ENCODE measurements at places on chromosomes 6 and 20.

DNA sequence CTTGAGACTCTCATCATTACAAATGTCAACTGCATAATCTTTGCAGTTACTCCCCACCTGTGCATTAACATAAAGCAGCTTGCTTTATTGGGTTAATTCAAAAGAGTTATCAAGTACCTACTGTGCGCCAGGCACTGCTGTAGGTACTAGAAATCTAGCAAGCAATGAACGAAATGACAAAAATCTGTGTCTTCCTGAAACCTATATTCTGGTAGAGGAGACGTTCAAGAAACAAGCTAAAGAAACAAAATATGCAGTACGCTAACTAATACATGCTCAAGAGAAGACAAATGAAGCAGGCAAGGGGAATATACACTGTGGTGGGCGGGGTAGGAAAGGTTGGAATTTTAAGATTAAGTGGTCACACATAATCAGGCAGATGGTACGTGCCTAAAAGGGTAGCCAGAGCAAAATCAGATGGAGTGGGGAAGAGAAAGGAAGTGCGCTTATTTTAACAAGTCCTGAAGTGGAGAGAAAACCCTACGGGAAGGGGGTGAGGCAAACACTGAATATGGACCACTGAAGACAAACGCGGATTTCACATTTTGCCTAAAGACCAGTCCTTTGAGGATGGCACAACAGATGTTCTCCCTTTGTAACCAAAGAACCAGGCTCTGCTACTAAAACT lies 1.2 kb downstream of the ELOVL2 start:
- DNase-seq: no peak
- H3K27ac ChIP-seq: no peak overlapping the region
- H3K4me1 ChIP-seq: no peaks in the 10 kb centered on the region
- no peaks in the 10 kb centered on the region for H3K36me3 ChIP-seq
- H3K4me3 ChIP-seq: peak overlapping the region; percentile 63

- H3K27me3 ChIP-seq: no peaks in the 10 kb centered on the region
- no peak overlapping the region for H3K27ac ChIP-seq
- H3K4me1 ChIP-seq: no peaks in the 10 kb centered on the region
- peaks cover 5% of the 10 kb centered on the region for H3K36me3 ChIP-seq
- no peak for DNase-seq
- H3K4me3 ChIP-seq: no peak overlapping the region
Measured at GRCh38 chr6:684831-685636, 7.9 kb downstream of the EXOC2 start.

DNA sequence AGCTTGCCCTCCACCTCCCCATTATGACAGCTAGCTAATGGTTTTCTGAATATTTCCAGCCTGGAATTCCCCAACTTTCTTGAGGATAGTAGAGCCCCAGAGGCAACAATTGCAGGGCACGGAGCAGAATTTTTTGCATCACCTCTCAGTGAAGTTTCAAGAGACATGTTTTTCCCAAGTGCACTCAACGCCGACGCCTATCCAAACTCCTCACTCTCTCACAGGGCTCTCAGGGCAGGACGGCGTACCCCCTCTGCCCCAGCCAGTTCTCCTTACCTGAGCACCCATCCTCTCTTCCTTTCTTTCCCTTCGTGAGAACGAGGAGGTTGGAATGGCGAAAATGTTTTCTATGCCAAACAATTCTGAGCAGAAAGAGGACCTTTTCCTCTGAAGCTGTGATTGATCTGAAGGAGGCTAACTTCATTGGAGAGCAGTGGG lies 83.1 kb upstream of the FOXQ1 start:
- DNase-seq: no peak
- no peaks in the 10 kb centered on the region for H3K36me3 ChIP-seq
- H3K4me3 ChIP-seq: no peak overlapping the region
- H3K27ac ChIP-seq: no peak overlapping the region
- H3K4me1 ChIP-seq: no peaks in the 10 kb centered on the region
- H3K27me3 ChIP-seq: no peaks in the 10 kb centered on the region

DNA sequence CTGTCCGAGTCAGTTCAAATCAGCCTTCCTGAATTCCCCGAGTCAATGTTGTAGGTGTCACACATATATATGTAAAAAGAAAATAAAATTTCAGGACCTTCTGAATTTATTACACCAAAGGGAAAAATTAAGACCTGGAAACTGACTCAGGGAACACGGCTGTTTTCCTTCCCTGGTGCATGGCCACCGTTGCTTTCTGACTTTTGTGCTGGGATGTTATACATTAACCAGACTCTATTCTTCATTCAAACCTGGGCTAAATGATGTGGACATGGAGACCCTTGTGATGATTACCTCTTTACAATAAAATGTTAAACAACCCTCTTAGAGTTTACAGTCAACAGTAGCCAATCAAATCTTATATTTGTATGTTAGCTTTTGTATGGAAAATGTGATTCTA lies 51.4 kb upstream of the PLEKHG1 start:
- no peak for DNase-seq
- H3K36me3 ChIP-seq: no peaks in the 10 kb centered on the region
- no peak overlapping the region for H3K4me3 ChIP-seq
- H3K27ac ChIP-seq: no peak overlapping the region
- H3K27me3 ChIP-seq: no peaks in the 10 kb centered on the region

Data from right atrium auricular region (tissue), 2 donors.